ENCODE measurements at places on chromosomes 12 and 14.

- DNase-seq = no peak
These were observed 16.9 kb upstream of the PPP4R4 start for GRCh38 chr14:94157197-94157596.

- no peak for DNase-seq
These were observed 9.4 kb downstream of the AICDA start for GRCh38 chr12:8603286-8603685.

DNA sequence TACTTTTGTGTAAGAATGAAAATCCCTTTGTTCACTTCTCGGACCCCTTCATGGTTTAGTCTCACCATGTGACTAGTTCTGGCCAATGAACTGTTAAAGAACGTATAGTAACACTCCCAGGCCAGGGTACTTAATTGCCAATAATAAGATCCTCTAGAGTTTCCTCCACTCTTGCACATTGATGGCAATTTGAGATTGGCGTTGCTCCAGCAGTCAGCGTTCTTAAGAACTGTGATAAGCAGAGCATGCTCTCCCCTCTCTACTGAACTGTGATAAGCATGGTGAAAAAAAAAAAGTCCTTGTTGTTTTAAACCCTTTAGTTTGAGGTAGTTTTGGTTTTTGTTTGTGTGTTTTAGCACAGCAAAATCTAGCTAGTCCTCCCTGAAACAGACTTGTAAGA lies 854.5 kb downstream of the SLC6A15 start:
- DNase-seq = no peak

DNA sequence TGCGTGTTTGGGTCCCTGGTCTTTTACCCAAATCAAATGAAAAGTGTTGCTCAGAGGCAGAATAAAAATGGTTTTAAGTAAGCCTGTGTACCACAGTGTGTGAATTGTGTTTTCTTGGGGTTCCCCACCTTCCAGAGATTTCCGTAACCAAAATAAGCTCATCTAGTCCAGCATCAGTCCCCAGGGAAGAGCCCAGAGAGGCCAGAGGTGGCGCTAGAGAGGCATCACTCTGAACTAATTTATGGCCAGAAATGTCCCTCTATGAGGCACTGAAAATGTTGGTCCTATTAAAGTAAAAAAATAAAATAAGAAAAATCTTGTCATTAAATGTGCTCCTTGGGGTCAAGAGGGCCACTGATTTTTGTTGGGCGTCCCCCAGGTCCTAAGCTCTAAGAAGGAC lies 24.9 kb upstream of the PRKAB1 start:
- no peak for DNase-seq

DNA sequence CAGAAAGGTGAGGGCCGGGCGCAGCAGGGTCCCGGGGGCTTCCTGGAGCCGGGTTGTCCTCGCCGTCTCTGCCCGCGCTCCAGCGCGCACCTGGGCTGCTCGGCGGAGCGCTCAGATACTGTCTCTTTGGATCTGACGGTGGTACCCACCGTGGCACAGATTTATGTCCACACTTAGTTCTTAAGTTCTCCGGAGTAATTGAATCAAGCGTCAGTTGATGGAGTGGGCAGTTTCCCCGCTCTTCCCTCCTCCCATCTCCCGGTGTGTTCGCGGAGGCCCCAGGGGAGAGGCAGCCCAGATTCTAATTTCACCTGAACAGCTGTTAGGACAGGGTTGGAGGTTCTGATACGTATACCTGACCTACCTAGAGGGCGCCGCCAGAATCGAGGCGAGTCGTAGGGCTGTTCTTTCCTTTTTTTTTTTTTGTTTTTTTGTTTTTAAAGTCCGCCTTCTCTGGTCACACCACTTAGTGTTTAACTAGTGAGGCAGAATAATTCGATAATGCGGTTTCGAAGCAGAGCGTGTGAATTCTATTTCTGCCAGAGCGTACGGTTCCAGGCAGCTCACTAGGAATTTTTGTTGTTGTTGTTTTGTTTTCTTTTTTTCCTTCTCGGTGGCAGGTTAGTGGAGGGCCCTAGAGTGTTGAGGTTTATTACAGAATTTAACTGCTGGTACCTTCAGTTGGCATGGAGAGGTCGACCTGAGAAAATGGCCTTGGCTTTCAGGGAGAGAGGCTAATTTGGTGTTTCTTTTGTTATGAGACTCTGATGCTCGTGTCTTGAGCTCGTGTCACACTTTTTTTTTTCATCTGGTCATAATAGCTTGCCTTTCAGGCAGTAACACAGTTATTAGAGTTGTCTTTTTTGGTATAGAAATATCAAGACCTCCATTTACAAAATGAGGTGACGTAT lies 22.3 kb upstream of the GNS start:
- no peak for DNase-seq

DNA sequence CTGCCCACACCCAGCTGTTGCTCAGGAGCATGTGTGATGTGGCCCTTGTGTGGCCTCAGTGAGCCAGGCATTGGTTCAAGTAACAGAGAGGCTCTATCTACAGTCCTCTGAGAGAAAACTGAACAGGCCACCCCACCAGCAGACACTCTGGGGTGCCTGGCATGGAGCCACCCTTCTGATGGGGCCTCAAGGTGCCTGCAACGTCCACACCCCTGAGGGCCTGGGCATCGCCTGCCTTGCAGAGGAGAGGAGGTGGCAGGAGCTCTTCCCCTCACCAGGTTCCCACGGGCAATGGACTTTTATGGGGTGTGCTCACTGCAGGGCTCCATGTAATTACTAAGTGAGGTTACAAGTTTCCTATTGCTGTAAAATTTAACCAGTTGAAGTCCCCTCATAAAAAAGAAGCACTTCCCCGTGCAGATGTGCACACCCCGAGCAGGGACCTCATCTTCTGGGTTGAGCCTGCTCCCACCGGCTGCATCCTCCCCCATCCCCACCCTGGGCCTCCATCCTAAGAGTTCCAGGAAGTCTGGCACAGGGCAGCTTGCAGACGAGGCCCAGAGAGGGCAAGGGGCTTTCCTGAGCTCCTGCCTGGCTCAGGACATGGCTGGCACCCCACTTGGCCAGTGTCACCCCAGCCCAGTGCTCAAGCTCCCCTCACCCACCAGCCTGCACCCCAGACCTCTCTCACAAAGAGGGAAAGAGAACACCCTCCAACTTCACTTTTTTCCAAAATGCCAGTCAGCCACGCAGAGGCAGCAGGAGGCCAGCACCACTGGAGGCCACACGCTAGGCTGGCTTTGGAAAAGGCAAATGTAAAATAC lies 270.4 kb upstream of the RTL1 start:
- DNase-seq = no peak

GRCh38 chr12:39613525-39613924 lies 6.1 kb downstream of the ABCD2 start:
- no peak for DNase-seq

DNA sequence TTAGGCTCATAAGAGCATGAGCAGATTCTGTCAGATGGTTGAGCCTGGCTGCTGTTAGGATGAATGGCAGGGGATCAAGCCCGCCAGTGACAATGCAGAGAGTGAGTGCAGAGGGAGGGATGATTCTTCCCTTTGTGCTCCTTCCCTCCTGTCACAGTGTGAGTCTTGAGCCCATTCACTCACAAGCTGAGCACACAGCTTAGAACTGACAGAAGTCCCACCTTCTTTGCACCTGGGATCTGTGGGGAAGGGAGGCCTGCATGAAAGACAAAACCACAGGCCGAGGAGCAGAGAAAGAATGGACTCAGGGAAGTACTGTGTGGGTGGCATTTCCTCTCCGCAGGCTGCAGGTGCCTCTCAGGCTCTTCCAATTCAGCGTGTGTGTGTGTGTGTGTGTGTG lies 160.6 kb downstream of the KCNA5 start:
- DNase-seq = no peak

DNA sequence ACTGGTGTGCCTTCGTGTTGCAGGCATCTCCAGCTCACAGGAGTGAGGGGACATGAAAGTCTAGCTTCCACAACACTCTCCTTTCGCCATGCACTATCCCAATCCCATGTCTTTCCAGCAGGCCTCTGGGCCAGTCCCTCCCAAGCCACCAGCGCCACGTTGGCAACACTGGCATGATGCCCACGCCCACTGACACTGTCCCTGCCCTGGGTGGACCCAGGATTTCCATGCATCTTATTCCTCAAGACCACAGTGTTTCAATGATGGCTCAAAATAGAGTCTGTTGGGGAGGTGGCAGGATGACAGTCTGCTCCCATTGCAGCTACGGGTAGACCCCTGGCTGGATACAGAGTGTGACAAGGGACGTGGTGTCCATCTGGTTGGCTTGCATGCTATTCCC lies 2.3 kb downstream of the SP7 start:
- DNase-seq = no peak

DNA sequence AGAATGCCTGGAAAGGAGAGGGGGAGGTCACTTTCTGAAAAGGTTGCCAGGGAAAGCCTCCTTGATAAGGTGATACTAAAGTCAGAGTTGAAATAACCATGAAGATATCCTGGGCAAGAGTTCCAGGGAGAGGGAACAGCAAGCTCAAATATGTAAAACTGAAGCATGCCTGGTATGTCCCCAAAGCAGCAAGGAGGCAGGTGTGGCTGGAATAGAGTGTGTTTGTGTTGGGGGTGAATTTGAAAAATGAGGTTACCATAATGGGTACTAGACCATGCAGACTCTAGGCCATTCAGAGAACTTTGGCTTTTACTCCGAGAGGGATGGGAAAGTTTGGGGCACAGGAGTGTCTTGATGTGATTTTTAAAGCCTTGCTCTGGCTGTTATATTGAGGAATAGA lies 66.7 kb upstream of the PTCSC3 start:
- DNase-seq = no peak

DNA sequence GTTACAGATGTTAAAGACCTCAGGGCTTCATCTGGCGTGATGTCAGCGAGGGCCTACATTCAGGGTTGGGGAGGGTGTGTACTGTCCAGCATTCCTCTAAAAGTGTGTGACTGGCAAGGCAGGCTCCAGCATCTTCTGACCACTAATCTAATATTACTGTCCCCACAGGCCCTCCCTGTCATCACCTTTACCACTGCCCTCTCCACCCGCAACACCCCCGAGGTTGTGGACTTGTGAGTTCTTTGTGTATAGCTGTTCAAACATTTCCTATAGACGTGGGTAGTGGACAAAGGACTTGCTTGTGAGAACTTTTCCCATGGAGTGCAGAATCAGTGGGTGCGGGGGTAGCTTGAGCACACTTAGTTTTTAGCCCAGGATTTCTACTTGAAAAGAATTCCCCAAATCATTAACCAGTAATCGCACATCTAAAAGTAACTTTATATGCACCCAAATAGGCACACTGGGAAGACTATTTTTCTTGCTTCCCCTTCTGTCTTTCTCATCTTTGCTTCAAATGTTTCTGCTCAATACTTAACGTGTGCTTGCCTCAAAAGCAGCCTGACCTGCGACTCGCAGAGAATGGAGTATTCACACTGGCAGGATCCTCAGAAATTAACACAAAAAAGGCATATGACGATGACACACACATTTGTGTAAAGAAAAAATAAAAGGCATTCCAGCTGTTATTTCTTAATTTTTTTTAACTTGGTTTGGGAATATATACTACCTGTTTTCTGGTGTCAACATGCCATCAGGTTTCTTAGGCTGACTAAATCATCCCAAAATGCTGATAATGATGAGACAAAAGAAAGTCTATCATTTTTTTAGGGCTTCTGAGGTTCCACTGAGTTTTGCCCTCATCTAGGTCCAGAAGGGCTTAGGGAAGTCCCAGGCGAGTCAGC lies 158.4 kb upstream of the HIF1A start:
- DNase-seq = no peak

- DNase-seq = no peak
These were observed 27.1 kb upstream of the OXA1L start for GRCh38 chr14:22739423-22739822.

DNA sequence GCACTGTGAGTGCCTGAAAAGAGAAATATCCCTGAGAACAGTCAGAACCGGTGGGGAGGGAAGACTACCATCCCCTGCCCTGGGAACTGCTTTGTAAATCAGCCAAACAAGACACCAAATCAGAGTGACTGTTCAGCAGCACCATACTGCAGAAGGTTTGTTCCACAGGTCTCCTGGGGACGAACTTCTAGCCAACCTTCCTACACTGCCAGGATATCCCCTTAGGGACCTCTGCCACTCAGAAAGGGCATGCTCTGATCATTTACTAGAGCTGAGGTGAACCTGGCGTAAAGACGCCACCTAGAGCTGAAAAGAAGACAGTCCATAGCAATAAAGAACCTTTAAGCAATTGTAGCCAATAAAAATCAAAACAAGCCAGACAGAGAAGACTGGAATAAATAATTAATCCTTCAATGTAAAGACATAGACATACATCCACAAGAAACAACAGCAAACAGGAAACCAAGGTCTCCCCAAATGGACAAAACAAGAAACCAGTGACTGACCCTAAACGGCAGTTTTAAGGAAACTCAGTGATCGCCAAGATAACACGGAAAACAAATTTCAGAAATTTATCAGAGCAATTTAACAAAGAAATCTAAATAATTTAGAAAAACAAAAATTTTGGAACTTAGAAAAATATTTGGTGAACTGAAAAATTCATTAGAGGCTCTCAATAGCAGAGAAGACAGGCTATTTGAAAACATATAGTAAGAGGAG lies 228.1 kb upstream of the AMIGO2 start:
- no peak for DNase-seq
